ENCODE measurements at places on chromosomes 2 and 18. TPM values are rescaled to one million over a fixed set of nuclear protein-coding genes. Genes with fewer than 3 reads are reported as not detected.

Gene NPC1
- total RNA-seq, result 31.6 TPM

Gene CROCC2
- total RNA-seq, result not detected

Gene NEUROD1
- not detected for total RNA-seq

Gene MAP3K19
- total RNA-seq, result not detected

Gene ACMSD
- not detected for total RNA-seq

Gene TMEM37
- 7.6 TPM for total RNA-seq

Measured in pericardium fibroblast (primary cell).